ENCODE measurements at places on chromosomes 4 and X. TPM values are rescaled to one million over a fixed set of nuclear protein-coding genes. Genes with fewer than 3 reads are reported as not detected.

Gene SLC30A9
- total RNA-seq, result 45.7 TPM

Gene UBA6
- total RNA-seq, result 95.9 TPM

Gene CT45A1
- not detected for total RNA-seq

Gene KCTD8
- not detected for total RNA-seq

Gene CSN1S1
- total RNA-seq, result not detected

Gene OTC
- total RNA-seq, result not detected

Gene GATA1
- total RNA-seq, result not detected

Measured in activated T-helper 17 cell treated with anti-CD3 and anti-CD28 coated beads, Interleukin-2, amount 50 U/mL, for 72 hours (primary cell).